CD4-positive, alpha-beta T cell treated with Interleukin-10 for 1 hour (primary cell): ENCODE measurements at places on chromosomes 12 and 14.

DNA sequence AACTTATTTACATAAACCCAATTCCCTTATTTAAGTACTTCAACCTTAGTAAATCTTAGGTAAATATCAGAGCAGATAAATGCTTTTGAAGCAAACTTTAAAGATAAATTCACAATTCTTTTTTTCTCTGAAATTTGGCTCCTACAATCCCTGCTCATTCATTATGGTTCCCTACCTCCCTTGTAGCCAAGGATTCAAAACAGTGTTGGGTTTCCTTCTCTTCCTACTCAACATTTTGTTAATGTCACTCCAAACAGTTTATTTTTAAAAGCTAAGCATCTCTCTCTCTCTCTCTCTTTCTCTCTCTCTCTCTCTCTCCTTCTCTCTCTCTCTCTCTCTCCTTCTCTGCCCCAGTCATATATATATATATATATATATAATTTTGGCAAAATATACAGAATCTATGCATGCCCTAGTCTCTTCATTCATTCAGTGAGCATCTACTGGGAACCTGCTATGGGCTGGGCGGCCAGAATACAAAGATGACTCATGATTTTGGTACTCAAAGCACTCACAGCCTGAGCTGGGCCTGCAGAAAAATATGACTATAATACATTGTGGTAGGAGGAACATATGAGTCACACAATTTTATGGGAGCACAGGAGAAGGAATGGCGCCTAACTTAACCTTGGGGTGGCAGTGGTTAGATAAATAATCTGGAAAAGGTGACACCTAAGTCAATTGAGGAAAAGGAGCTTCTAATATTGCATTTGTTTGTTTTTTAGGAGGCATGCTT, 123.7 kb upstream of the DHRS4 start:
- DNase-seq: no peak

- no peak for DNase-seq
Measured at GRCh38 chr14:103404032-103404918, 19.1 kb downstream of the MARK3 start.

GRCh38 chr14:58663494-58664111, 25.8 kb downstream of the DACT1 start:
- no peak for DNase-seq

DNA sequence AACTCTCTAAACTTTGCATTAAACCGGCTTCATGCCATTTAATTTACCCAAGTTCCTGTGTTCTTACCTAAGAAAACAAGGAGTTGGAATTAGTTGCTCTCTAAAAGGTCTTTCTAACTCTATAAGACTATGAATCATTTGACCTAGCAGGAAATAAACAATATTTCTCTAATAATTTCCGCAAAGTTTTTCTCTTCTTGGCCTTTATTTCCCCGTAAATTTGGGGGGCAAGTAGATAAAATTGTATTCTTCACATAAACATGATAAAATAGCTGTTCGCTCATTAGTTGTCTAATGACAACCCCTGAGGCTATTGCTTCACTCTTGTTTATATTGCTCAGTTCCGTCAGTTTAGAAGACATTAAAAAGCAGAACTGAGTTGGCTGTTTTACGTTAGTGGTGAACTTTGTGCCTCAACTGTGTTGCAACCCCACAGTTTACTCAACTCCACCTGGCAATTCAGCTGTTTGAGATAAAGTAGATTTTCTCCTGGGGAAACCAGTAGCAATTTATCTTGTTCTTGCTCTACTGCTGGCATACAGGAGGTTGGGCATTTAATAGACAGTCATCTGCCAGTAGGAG, 74.7 kb downstream of the BTG1 start:
- no peak for DNase-seq

GRCh38 chr12:118520214-118521035, 144.1 kb downstream of the SUDS3 start:
- DNase-seq: no peak

DNA sequence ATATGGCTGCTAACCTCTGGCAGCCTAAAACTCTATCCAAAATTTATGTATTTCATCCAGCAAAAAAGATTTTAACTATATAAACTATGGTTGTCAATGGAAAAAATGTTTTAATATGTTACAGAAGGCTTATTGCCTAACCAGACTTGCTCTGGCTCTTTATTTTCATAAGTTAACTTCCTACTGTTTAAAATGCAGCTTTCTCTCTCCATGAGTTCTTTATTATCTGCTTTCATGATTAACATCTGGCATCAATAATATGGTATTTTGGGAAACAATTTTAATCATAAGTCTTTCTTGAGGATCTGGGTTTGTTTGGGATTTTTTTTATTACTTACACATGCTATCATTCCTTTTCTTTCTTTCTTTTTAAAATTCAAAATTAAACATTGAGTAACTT, 20.5 kb downstream of the KERA start:
- DNase-seq: no peak

DNA sequence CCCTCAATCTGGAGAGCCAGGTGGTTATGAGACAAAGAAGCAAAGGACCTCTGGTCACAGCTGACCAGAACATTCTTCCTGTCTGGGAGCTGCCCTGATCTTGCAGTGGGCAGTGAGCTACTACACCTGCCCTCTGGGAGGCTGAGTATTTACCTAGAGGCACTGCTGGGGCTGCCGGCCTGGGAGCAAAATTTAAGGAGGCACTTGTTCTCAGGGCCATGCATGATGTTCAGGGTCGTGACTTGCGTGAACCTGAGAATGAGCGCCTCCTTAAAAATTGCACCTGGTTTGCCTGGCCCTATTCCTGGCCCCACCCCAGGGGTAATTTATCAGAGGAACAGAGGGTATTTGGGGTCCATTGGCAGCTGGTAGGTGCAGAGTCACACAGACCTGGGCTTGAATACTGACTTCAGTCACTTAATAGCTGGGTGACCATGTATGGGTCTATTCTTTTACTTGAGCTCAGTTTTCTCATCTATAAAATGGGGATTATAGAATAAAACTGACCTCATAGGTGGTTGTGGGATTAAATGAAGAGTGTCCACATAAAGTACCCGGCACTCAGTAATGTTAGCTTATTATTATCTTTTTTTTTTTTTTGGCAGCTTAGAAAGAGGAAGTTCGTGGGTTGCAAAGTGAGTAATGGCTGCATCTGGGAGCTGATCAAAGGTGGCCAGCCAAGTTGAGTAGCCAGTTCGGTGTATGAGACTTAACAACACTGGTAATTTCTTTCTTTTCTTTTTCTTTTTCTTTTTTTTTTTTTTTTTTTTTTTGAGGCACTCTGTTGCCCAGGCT, 107.4 kb upstream of the MED13L start:
- DNase-seq: no peak

DNA sequence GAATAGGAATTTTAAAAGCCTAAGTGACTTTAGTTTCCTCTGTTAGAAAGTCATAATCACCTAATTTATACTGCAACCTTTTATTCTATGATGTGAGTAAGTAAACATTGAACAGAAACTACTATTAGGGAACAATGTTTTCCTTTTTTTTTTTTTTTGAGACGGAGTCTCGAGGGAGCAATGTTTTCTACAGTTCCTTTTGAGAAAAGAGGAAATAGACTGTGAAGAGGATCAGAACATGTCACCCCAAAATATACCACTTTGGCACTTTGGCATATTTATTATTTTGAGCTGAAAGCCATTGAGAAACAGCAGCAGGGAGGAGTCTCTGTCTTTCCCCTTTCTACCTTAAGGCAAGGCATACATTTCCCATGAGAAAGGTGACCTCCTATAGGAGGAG, 162.7 kb upstream of the CNOT2 start:
- DNase-seq: no peak

- DNase-seq: no peak
Measured at GRCh38 chr12:101172316-101172715, 37.7 kb downstream of the SLC5A8 start.

- DNase-seq: peak; percentile 58
Measured at GRCh38 chr12:15910864-15911721, at the start of gene DERA. TSS of gene DERA (plus strand) at chr12:15911332. CDS start at chr12:15911384, 52 bp downstream.

GRCh38 chr12:46938071-46938678, 112.4 kb upstream of the SLC38A4 start:
- no peak for DNase-seq

GRCh38 chr14:63604626-63605025, 37.0 kb downstream of the WDR89 start:
- DNase-seq: no peak

DNA sequence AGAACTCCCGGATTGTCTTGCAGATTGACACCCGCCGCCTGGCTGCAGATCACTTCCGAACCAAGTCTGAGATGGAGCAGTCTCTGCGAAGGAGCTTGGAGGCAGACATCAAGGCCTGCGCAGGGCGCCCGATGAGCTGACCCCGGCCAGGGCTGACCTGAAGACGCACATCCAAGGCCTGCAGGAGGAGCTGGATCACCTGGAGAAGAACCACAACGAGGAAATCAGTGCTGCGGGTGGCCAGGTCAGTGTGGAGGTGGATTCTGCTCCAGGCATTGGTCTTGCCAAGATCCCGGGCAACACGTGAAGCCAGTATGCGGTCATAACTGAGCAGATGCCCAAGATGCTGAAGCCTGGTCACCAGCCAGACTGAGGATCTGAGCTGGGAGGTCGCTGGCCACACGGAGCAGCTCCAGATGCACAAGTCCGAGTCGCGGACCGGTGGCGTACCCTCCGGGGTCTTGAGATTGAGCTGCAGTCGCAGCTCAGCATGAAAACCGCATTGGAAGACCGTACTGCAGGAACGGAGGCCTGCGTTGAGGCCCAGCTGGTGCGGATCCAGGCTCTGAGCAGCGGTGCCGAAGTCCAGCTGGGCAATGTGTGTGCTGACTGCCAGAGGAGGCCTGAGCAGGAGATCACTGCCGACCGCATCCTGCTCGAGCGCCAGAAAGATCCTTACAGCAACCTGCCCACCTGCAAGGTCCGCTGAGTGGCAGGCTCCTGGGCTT, 12.4 kb upstream of the A2M start:
- DNase-seq: no peak

GRCh38 chr12:97716356-97716755, 253.8 kb downstream of the RMST start:
- DNase-seq: no peak

- DNase-seq: no peak
Measured at GRCh38 chr12:84599539-84599938, 313.1 kb downstream of the SLC6A15 start.

GRCh38 chr12:47078733-47079467, 521 bp upstream of the PCED1B start:
- DNase-seq: peak; percentile 43

DNA sequence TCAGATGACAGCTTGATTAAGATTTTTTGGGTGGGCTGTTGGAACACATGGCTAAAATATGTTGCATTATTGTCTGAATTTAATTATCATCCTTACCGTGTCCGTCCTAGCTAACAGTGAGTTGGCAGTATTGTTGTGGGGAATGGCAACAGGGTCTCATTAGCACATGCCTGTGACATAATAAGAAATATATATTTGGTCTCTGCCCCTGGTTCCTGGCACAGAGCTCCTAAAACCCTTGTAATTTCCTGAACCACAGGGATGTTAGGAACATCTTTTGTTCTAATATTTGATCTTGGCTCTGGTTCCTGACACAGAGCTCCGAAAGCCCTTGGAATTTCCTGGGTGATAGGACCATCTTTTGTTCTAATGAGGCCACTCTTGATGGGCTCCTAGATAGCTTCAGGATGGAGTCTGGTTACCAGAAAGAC, 76.0 kb downstream of the SYNE2 start:
- no peak for DNase-seq

DNA sequence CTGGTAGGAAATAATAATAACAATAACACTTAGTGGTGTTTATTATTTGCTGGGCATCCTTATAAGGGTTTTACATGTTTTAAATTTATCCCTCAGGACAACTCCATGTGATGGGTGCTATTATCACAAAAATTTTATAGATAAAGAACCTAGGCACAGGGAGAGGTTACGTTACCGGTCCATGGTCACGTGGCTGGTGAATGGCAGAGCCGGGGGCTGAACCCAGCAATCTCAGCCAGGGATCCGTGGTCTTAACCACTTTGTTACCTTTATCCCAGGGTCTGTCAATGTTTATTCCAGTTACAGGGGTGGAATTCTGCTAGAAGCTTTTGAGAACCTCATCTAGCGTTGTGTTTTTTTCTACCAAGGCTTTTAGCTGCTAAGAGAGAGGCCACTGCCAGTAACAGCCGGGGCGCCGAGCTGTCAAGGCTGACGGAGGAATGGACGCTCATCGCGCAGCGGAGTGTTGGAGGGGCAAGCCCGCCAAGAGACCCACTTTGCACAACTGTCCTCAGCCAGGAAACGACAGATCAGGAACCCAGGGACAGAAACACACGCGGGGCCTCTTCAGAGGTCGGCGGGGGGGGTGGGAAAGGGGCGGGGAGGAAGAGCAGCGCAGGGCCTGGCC, 418 bp downstream of the AMN1 start:
- DNase-seq: no peak

DNA sequence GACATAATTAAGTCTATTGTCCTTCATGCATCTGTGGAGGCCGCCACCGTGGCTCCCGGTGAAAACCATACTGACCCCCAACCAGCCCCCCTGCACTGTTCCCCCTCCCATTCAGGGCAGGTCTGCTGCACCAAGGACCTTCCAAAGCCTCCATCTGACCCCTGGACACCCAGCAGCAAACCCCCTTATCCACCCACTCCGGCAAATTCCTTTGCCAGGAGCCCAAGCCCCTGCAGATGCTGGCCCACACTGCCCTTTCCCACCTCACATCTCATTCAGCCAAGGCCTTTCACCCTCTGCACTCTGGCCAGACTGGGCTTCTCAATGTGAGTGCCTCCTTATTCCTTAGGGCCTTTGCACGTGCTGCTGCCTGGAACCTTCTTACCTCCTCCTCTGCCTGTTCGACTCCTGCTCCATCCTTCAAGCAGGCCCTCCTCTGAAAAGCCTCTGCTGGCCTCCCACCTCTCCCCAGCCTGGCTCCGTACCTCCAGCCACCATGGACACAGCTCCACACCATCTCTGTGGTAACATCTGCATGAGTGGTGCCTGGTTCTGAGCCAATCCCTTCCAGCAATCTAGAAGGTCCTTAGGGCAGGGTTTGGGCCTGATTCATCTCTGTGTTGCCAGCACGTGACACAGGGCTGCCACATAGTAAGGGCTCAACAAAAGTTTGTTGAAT, 230.7 kb downstream of the BCL11B start:
- no peak for DNase-seq

- DNase-seq: no peak
Measured at GRCh38 chr14:95137804-95138167, 19.5 kb downstream of the DICER1 start.

DNA sequence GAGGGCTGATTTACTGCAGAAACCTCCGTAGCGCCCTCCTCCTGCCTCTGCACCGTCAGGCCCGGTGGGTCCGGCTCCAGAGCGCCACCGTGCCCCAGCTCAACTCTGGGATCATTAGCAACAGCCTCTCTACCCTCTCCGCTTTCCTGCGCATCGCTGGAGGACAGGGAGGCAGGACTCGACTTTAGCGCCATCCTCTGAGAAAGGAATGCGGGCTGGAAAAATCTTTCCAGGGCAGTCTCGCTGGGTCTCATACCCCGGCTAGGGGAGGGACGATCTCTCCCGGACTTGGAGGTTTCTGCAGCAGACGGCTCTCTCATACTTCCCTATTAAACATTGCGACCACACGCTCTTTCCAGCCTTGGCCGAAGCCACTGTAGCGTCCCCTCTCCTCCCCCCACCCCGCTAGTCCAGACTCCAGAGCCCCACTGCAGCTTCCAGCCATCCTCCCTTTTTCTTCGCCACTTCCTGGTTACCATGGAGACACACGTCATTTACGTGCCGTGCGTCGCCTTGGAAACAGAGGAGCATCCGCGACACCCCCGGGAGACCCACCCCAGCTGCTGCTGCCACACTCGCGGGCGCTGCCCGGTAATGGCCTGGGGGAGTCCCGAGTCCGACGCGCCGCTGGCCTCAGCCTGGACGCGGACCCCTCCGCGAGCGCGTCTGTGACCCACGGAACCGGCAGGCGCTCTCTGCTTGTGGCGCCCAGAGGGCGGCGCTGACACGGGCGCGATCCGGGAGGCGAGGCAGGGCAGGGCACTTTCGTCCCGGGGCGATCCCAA, at the start of gene CCDC184:
CCDC184 (plus strand) TSS at position 554 of the 785 bp plus-strand sequence. CDS start 479 bp downstream, outside the sequence.
- DNase-seq: peak; percentile 88

GRCh38 chr12:852864-853263, 96.6 kb downstream of the RAD52 start:
- DNase-seq: no peak
